ENCODE measurements at places on chromosomes 12 and 14.

GRCh38 chr14:88975043-88975830 is 150.8 kb downstream of the TTC8 start:
- DNase-seq = no peak

- peak; percentile 63 for DNase-seq
Observed at GRCh38 chr14:75459099-75459741, 31.4 kb downstream of the JDP2 start.

DNA sequence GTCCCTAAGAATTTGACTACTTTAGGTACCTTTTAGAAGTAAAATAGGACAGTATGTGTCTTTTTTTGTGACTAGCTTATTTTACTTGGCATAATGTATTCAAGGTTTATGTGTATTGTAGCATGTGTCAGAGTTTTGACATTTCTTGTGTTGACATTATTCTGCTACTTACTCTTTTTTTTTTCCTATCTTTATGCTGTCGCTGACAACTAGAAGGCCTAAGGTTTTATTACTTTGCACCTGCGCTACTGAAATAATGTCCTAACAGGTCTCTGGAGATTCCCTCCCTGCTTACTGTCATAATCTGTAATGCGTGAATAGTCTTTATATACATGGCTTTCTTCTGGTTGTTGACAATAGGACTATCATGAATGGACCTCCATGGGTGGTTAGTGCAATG is 43.0 kb downstream of the PDE3A start:
- DNase-seq = no peak

GRCh38 chr12:95859344-95859816 is 628 bp downstream of the SNRPF start:
- DNase-seq = peak; percentile 68

DNA sequence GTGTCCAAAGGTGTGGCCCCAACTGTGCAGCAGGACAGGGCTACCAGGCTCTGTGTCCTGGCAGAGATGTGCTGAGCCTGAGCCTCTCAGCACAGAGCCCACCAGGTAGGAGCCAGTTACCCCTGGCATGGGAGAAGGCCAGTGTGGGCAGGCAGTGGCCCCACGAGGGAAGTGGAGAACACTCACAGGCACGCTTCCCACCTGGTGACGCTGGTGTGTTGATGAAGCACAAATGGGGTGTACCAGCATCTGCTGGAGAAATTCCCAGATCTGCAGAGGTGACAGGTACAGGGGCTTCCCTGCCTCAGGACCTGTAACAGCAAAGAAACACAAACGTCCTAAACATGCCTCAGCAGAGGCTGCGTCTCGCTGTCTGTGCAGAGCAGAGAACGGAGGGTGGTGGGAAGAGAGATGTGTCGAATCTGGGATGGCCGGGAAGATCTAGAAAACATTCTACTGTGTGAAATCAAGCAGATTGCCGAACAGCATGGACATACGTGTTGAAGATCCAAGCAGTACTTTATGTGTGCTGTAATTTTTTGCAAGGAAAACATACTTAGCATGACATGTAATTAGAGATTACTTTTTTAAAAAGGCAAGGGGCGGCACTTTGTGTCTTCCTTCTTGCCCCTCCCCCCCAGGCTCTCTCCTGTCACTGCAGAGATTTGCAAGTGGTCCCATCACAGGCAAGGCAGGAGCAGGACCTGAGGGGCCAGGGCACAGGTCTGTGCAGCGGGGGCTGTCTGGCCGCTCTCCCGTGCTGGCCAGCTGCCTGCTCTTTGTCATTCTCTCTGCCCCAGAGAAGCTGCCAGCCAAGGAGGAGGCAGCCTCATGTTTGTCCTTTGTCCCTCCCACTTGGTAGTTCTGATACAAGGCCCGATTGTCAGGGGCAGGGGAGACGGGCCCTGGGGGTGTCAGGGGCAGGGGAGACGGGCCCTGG is 17.3 kb downstream of the HIP1R start:
- DNase-seq = peak; percentile 49

DNA sequence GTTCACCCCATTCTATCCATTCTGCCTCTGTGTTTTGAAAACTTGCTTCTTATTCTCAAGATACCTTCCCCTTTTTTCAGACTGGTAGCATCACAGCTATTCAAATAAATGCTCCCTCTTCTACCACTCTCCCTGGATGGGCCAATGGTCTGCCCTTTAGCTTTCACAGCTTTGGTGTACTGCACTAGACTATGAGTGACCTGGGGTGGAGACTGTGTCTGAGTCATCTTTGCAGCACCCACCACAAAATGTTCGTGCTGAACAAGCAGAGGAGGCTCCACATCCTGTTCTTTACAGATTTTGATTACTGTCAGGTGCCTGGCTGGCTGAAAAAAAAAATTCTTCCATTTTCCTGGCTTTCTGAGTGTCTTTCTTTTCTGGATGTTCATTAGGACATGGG is 1104.1 kb upstream of the TMEM132C start:
- no peak for DNase-seq

DNA sequence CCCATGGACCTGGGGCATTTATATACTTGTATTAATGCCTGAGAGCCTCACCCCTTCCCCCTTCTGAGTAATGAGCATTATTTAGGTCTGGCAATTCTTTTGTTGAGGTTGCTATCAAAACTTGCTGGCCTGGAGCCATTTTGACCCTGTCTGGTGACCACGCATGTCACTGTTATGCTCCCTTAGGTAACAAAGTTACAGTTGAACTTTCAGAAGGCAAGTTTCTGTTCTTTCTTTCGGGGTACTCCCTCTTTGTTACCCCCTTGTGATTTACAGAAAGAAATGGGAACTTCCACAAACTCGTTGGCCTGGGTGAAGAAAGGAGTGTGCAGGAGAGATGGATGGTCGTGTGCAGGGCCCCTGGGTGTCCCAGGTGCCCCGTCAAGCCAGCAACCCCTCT is 305.4 kb downstream of the DPF3 start:
- no peak for DNase-seq

DNA sequence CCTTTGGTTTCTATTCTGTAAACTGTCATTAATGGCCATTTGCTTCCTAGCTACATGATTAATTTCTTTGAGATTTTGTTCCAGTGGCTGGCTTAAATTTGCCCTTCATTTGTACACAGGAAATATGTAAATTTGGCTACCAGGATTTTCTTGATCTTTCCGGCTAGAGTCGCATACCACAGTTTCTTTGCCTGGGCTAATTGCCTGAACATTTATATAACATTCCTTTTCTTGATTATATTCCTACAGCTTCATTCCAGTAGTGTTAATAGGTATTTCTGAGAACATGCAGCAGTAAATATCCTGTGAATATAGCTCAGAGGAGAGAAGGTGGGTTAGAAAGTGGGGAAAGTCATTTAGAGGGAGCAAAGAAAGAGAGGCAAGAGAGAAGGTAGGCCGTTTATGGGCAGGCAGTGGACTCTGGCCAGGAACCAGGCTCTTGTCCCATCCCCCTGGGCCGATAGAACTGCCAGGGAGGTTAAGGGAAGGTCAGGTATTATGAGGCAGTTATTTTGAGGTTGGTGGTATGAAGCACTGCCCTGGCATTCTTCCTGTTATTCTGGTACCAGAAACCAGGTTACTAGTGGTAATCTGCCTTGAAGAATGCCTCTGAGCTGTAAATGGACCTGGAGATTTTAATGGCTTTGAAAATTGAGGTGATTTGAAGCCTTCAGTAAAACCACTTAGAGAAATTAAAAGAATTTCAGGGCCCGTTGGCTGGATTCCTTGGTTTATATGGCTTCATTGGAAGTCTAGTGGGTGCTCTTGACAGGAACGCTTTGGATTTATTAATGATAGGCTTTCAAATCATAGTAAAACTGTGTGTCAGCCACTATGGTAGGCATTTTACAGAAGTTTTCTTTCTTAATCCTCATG is 4.4 kb downstream of the RNF10 start:
- no peak for DNase-seq

DNA sequence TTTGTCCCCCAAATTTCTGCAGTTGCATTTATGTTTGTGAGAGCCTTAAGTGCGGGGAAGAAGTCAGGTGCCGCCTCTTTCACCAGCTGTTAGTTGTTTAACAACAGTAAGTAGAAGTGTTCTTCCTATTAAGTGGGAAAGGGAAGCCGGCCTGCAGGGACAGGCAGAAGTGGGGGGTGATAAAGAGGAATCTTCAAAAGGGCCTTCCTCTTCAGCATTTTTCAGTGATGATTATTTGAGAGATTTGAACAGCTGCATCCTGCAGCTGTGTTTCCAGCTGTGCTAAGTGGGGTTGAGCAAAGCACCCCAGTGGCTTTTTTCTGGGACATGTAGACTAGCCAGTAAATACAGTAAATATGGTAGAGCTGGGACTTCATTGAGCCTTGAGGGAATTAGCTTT is 32.1 kb upstream of the SLC38A1 start:
- DNase-seq = no peak

GRCh38 chr12:10021342-10021741 is 9.1 kb upstream of the CLEC9A start:
- DNase-seq = no peak

DNA sequence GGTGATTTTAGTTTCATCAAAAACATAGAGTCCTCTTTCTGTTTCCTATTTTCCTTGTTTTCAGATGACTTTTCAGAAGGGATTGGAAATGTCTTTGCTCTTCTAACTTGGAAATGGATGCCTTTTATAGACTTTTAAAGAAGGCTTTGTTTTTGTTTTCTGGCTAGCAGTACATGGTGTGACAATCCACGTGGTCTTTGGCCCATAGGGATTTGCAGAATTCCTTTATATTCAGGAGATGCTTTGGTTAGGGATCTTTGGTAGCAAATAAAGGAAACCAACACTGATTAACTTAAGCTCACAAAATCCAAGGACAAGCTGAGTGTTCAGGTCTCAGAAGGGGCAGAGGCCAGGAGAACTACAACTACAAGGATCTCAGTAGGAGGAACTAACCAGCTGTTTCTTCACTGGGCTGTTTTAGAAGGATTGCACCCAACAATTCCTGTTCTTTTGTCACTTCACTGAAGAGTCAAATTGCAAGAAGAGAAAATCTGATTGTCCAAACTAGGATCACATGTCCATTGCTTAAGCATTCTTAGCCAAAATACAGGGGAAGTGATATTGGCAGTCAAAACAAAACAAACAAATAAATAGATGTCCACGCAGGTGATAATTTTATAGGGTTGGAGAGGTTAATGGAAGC is 58.6 kb upstream of the MANSC4 start:
- no peak for DNase-seq

GRCh38 chr12:13241833-13242488 is 45.4 kb downstream of the EMP1 start:
- DNase-seq = peak; percentile 16

- no peak for DNase-seq
Observed at GRCh38 chr14:61467296-61467695, 145.9 kb downstream of the PRKCH start.

- DNase-seq = peak; percentile 42
Observed at GRCh38 chr14:100607611-100607956, 20.4 kb upstream of the BEGAIN start.

GRCh38 chr12:105878964-105879363 is 259.8 kb downstream of the NUAK1 start:
- no peak for DNase-seq

DNA sequence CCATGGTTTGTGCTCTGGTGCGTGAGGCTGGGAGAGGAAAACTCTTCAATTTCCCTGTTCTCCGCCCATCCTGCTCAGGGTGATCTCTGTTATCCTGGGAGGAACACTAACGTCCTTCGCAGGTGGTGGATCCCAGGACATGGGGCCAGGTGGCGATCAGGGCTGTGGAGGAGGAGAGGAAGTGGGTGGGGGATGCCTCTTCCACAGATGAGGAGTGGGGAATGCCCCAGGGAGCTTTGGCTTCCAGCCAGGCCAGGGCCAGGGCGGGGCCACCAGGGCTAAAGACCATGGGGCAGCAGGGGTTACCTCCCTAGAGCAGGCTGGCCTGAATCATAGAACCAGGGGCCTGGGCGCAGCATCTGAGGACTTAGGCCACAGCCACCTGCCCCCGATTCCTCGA is 3.3 kb upstream of the KRT75 start:
- peak; percentile 46 for DNase-seq

DNA sequence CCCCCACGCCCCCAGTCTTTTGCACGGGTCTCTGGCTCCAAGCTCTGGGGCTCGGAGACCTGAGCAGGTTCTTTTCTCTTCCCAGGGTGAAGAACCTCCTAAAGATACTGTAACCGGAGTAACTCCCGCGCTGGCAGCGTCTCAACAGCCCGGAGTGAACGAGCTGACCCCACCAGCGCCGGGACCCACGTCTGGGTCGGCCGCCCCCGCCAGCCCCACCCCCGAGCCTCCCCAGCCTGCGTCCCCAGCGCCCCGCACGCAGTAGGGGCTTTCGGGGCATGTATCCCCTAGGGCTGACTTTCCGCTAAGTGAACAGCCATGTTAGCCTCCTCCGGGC is 858 bp downstream of the SLC35F4 start:
- DNase-seq = no peak

DNA sequence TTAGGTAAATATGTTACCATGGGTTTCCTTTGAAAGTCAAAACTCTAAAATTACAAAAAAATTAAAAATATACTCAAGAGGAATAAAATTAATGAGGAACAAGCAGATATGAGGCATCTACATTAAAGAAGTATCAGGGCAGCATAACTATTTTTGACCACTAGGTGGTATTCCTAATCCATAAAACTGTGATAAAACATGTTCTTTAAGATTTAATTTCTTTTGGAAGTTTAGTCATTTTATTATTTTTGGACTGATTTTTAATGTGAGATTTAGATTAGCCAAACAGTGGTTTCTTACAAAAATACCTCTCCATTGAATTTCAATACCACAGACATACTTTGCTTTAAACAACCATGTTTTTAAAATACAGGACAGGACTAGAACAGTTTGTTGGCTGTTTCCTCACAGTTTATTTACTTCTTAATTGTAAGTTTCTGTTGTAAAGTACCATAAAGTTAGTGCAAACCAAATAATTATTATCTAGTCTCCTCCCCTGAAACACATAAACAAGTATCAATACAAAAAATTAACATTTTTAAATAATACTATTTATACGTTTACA is 49.8 kb downstream of the NTS start:
- no peak for DNase-seq

DNA sequence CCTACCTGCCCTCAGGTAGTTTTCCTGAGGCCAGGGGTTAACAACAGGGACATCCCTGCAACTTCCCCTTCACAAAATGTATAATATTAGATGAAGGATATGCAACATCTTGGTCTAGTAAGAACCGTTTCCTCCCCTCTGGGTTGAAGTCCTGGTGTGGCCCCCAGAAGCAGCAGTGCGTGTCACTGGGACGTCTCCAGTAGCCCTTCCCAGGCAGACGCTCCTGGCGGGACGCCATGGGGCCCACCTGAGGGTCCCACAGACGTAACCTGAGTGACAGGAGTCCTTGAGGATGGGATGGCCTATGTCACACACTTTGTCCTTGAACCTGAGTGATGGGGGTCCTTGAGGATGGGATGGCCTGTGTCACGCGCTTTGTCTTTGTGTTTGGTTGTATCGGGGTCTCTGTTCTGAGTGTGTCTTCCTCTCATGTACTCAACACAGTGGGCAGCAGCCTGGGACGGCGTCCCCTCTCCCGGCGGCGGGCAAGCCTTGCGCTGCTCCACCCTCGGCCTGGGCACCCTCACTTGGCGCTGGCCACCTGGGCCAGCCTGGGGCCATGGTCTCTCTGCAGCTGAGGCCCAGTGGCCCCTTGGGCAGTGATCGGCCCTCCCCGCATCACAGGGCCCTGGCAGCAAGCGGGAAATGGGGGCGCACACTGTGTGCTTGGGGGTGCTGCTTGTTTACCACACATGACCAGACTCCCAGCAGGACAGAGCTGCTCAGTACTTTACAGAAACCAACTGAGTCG is 14.3 kb upstream of the AMN start:
- no peak for DNase-seq
